NCI-H1105 (cell line): ENCODE measurements at places on chromosomes 13 and 19.

GRCh38 chr19:41887711-41888382 lies 4.9 kb downstream of the ARHGEF1 start:
- no peak for DNase-seq

DNA sequence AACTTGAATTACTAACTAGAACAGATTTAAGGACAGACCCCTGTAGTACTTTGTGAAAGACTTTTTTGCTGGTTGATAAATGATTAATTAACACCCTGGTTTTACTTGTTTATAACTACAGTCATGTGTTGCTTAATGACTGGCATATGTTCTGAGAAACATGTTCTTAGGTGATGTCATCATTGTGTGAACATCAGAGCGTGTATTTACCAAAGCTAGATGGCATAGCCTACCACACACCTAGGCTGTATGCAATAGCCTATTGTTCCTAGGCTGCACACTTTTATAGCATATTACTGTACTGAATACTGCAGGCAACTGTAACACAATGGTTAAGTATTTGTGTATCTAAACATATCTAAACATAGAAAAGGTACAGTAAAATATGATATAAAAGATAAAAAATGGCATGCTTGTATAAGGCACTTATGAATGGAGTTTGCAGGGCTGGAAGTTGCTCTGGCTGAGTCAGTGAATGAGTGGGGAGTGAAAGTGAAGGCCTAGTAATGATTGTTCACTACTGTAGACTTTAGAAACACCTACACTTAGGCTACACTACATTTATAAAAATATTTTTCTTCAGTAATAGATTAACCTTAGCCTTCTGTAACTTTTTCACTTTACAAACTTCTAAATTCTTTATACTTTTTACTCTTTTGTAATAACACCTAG lies 260.3 kb downstream of the KCNRG start:
- no peak for DNase-seq

DNA sequence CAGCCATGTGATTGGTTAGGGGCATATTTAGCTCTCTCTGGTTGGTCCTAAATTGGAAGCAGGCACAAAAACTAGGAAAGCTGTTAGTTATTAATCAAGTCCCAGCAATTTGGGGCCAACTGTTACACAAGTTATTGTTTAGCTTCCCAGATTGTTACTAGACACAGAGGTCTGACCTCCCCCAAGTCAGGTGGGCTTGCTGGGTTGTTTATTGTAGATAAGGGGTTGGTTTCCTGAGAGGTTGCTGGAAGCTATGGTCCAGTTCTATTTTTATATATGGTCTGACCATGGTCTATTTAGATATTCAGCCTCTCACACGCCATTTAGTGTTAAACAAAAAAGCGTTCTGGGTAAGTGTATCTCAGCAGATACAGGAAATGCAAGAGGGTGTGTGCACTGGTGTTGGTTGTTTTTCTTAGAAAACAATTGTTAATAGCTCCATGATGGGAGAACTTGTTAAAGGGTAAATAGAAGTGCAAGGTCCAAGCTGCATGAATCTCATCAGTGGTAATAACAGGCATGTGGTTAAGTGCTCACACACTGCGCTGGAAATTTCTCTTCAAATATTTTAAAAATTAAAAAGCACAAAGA lies 150.0 kb downstream of the RAP2A start:
- no peak for DNase-seq

- DNase-seq = no peak
Measured at GRCh38 chr19:17124025-17124424, 48.4 kb downstream of the MYO9B start.

GRCh38 chr13:113164492-113164891 lies 6.0 kb downstream of the PROZ start:
- no peak for DNase-seq

DNA sequence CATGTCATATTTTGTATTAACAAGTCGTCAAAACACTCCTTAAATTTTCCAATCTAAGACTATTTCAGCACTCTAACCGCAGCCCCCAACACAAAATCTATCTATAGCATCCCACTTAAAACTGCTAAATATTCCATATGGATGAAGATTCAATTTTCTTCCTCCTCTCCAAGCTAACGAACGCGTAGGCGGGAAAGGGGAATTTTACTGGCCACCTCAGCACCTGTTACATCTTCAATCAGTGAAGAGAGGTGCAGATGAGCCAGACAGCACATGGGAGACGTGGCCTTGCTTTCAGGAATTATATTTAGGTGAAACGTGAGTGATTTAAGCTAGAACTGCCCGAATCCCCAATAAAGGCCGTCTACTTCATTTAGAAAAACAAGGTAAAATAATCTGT lies 1.1 kb downstream of the RBM26 start:
- no peak for DNase-seq

- DNase-seq = no peak
Measured at GRCh38 chr19:50666346-50667176, 17.3 kb downstream of the C19orf81 start.

GRCh38 chr13:107867701-107868661 lies 347.4 kb downstream of the LIG4 start:
- DNase-seq = peak; percentile 79

DNA sequence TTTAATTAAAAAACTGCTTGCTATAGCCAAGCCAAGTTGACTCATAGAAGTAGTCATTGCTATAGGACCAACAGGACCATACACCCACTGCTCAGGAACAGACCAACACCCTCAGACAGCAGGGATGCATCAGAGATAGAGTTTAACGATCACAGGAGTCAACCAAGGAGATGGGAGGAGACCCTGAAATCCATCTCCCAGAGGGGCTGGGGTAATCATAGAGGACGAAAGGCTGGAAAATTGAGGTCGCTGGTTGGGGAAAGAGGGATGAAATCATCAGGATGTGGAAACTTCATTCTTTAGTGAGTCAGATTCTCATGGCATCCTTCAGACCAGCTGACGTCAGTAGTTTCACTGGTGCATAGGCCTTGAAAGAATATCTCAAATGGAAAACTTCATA lies 160.4 kb upstream of the GPC6 start:
- DNase-seq = no peak

DNA sequence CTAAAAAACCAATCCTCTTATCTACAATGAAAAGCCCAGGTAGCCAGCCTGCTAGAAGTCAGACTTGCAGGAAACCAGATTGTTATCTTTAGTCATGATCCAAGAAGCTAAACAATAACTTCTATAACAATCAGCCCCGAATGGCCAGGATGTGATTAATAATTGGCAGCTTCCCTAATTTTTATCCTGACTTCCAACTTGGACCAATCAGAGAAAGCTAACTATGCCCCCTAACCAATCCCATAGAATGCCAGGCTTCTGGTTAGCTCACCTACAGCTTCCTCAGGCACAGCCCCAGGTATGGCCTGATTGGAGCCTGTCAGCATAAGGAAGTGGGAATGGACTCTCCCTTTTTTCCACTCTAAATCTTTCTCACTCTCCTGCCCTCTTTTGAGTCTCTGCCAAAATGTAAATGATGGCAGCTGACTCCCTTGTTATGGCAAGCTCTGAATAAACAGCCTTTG lies 394.9 kb downstream of the DLEU7 start:
- DNase-seq = peak; percentile 65

DNA sequence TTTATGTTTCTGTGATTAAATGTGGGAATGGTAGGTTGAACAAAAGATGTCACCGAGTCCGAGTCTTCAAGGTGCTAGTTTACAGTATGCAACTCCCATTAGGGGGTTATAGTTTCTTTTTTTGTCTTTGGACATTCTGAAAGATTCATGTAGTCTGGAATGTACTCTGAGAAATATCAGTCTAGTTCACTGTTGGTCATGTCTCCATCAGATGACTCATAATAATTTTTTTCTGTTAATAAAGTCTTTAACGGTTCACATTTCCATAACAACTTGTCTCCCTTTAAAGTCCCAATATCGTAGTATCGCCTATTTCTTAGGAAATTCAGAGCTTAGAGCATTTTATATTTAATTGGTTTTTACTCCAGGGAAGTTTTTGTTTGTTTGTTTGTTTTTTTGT lies 13.5 kb upstream of the ESD start:
- no peak for DNase-seq

DNA sequence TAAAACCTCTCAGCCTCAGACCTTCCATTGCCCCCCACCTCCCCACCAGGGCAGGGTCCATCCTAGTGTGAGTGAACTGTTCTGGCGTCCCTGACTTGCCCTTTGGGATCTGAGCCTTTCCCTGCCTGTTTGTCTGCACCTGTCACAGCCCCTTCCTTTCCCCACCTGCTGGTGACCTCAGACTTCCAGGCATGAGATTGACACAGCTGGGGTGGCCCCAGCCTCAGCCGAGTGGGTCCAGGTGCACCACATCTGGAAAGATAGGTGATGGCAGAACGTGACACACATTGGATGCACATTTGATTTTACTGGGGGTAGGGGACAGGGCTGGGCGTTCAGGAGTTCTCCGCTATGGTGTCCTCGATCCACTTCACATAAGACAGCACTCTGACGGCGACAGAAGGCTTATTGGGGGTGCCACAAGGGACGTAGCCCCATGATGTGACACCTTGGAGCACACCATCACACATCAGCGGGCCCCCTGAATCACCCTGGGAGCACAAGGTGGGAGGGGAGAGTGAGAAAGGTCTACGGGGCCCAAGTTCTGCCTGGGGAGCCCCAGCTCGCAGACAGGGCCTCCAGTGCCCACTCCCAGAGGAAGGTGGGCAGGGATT lies 4.6 kb downstream of the KLK1 start:
- DNase-seq = no peak

DNA sequence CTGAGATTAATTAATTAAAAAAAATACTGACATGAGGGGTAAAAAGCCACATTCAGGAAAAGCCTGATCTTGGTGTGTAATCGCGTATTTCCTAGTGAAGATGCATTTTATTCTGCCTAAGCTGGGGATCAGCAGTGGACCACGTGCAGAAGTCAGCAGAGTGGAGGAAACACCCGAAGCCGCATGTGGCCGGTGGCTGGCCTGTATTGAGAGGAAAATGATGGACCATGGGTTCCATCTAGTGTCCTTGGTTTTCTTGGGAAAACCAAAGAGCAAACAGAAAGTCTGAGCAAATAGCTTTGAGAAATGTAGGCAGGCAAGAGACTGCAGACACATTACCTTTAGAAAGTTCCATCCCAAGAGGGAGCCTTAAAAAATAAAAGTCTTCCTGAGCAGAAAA lies 23.7 kb upstream of the SHISA2 start:
- no peak for DNase-seq

DNA sequence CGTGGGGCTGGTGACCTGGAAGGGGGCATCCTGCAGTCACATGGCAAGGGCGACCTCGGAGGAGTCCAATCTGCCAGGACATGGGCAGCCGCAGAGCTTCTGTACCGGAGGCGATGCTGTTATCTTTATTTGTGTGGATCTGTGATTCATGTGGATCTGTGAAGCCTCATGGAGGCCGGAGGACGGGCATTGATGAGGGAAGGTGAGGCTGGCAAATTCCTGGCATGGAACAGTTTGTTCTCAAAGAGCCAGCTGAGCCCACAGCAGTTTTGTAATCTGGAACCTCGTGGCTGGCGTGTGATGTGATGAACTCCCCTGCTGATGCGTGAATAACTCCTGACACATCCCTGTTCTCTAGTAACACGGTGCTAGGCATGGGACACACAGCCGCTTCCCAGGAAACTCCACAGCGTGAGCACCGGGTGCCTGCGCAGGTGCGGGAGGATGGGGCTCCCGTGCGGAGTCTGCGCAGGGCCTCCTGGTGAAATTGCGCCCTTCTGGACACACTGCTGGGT lies 40.4 kb downstream of the ATP11A start:
- DNase-seq = no peak

- no peak for DNase-seq
Measured at GRCh38 chr13:50934735-50935435, 25.3 kb downstream of the RNASEH2B start.

- no peak for DNase-seq
Measured at GRCh38 chr13:46745706-46746105, 51.3 kb downstream of the ESD start.

DNA sequence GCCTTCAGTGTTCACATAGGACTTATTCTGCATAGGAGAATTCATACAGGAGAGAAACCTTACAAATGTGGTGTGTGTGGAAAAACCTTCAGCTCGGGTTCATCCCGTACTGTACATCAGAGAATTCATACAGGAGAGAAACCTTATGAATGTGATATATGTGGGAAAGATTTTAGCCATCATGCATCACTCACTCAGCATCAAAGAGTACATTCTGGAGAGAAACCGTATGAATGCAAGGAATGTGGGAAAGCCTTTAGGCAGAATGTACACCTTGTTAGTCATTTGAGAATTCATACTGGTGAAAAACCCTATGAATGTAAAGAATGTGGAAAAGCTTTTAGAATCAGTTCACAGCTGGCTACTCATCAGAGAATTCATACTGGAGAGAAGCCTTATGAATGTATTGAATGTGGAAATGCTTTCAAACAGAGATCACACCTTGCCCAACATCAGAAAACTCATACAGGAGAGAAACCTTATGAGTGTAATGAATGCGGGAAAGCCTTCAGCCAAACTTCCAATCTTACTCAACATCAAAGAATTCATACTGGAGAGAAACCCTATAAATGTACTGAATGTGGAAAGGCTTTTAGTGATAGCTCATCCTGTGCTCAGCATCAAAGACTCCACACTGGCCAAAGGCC lies 13.4 kb upstream of the ZFP28 start:
- no peak for DNase-seq

GRCh38 chr19:18149596-18149975 lies 3.4 kb upstream of the PIK3R2 start:
- no peak for DNase-seq
